ENCODE measurements at places on chromosomes 1 and 21.

DNA sequence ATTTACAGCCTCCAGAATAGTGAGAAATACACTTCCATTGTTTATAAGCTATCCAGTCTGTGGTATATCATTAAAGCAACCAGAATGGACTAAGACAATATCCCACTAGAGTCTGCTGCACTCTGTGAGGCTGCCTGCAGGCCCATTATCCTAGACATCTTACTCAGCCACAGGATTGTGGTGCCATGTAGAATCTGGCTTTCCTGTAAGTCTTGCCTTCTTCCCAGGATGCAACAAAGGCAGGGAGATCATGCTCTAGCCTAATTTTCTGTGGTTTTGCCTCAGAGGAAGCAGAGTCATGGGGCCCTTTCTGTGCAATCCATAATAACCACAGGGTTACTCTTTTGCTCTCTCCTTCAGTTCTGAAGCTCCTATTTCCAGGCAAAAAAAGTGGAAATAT lies 299.1 kb upstream of the DEPDC1 start:
- no peak for DNase-seq

GRCh38 chr1:117584181-117584580 lies 21.7 kb upstream of the TENT5C start:
- DNase-seq: no peak

DNA sequence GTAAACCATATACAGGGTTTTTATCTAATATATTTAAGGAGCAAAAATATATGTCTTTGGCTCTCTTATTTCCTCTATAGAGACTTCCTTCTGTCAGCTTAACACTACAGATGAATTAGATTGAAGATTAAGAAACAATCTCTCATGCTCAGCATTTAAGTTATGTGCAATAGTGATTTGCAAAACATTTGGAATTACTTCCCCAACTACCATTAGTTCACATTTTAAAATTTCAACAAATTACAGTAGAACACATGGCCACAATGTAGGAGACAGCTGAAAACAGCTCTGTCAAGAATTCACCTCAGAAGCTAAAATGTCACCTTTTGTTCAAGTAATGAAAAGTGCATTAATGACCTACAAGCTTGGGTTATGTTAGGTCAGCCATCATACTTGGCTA lies 177.9 kb downstream of the EIF4G3 start:
- no peak for DNase-seq

- DNase-seq: peak; percentile 99
Measured at GRCh38 chr1:40257688-40258444, at the start of gene ZMPSTE24. ZMPSTE24 (plus strand) TSS chr1:40258236; CDS start chr1:40258272, 36 bp downstream.

GRCh38 chr21:38054334-38054733 lies 138.1 kb upstream of the KCNJ6 start:
- no peak for DNase-seq

DNA sequence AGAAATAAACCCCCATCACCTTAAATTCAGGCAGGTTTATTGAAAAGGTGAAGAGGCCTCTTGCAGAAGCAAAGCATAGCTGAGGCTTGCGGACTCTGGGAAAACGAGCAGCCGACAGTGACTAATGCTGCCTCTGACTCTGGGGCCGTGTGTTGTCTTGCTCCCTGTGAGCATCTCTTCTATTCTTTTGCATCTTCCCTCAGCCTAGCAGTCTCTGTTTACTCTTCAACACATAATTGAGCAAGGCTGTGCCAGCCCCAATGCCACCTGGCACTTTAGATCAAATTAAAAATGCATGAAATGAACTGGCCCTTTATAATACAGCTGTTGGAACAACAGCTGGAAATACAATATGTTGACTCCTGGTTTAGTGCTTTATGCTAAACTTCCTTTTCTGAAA lies 18.4 kb upstream of the REG4 start:
- DNase-seq: no peak

DNA sequence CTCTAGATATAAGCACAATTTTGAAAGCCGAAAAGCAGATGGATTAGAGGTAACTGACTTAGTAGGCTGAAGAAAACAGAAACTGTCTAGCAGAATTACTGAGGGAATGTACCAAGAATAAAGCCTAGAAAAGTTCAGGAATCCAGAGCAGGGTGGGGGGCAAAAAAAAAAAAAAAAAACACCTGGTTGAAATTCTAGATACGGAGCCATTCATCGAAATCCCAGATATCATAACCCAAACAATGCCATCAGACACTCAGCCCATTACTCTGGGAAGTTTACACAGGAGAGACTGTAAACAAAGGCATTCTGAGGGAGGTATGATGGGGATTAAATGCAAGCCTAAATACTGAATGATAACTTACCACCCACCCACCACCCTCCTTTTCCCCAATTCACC lies 45.6 kb downstream of the ENAH start:
- DNase-seq: no peak

GRCh38 chr1:33438364-33439160 lies 7.7 kb upstream of the PHC2 start:
- no peak for DNase-seq

GRCh38 chr1:186409091-186409490 lies 33.5 kb downstream of the ODR4 start:
- DNase-seq: no peak

DNA sequence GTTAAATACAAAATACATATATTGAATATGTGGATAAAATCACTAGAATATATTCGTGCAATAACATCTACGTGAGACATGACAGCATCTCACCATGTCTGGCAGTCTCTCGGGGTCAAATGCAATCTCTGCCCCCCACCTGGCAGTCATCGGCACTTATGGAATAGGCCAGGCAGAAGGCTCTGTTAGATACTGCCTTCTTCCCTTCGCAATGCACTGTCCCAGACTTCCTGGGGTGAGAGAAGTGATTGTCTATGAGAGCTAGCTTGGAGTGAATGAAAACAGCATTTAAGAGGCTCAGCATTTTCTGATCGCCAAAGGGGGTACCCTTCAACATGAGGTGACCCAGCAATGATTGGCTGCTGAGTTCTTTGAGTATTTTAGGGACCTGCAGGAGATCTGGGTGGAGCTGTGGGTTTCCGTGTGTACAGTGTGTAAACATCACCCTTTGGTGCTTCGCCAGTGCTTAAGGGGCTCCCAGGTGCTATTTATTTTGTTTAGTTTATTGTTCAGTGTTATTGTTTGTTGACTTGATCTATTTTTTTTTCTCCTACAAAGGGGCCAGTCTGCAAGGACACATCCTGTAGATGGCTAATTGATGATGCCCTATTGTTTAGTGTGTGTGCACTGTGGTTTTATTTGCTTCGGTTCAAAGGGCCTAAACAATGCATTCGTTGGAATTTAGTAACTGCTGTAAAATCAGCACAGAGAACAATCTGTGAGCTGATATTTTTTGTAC lies 10.2 kb downstream of the ERG start:
- DNase-seq: no peak

DNA sequence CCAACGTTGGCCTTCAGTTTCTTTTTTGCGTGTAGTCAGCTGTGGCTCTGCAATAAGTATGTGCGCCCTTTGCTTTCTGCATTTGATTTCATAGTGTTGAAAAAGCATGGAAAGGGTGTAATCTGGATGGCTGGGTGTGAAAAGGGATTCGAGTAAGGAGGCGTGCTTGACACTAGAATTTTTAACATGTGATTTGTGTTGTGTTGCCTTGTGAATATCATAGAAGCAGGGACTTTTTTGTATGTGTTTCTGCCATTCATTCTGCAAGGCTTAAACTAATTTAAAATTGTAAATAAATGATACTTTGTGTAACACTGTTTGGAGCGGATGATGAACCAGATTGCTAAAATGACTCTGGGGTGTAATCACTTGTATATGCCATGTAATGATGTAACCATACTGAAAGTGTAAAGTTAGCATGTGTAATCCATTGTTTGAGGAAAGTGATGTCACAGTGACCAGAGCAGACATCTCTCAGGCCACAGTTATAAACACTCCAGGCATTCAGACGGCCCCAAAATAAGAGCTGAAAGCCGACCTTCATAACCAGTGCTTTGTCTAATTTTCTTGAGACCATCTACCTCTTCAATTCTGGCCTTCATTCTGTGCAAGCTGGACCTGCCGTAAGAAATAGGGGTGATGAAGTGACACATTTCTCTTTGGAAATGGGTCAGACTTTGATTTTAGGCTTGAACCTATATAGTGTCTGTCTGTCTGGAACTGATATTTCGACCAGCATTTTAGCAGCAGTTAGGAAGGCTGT lies 618 bp downstream of the SH3BGR start:
- no peak for DNase-seq

DNA sequence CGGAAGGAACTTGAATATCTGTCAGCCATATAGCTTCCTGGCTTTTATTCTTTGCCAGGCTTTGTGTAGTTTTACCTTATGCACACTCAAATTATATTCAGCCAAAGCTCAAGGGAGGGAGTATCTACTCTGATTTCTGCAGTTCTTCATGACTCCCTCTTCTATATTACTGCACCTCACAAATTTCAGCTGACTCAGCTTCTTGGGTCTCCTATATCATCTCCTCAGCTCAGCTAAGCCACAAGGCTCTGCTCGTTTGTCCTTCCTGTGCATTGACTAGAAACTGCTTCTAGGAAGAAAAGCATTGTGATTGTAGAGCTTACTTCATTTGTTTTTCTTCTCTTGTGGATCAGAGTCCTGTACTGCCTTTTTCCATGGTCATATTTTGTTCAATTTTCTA lies 37.4 kb downstream of the BTBD8 start:
- DNase-seq: no peak

- no peak for DNase-seq
Measured at GRCh38 chr1:214453109-214453722, 98.2 kb downstream of the PTPN14 start.

- DNase-seq: no peak
Measured at GRCh38 chr1:31467005-31467674, 54.1 kb downstream of the SERINC2 start.

- DNase-seq: no peak
Measured at GRCh38 chr1:232610192-232610901, 19.6 kb downstream of the SIPA1L2 start.

DNA sequence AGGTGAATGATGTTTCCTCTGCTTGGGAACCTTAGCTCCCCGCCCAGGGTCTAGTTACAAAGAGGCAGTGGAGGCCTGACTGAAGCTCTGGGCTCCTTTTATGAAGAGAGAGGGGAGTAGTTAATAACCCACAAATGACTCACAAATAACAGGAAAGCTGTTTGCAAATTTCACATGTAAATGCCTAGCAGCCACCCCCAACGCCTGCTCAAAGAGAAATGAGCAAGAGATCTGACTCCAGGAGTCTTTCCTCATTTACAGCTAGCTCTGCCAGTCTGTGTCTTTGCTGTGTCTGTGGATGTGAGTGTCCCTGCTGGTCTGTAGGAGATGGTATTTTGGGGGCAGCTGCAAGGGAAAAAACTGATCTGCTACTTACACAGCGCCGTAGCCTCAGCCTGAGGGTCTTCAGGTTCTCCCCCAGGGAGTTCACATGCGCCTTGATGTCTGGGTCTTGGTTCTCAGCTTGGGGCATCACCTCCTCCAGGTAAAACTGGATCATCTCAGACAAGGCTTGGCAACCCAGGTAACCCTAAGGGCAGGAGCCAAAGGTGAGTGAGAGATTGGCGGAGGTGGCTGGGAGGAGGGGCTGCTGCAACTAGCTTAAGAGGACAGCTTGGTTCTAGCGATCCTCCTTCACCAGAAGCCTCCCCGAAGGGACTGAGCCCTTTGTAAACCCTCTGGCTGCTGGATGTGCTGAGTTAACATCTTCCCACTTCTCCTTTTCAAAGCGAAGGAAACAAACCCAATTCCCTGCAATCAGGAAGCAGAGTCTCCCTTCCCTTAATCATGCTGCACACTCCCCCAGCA lies at the start of gene IL19:
Gene IL19 (plus strand): TSS at position 243 of the 807 bp plus-strand sequence. CDS start 65,890 bp downstream, outside the sequence.
- no peak for DNase-seq

DNA sequence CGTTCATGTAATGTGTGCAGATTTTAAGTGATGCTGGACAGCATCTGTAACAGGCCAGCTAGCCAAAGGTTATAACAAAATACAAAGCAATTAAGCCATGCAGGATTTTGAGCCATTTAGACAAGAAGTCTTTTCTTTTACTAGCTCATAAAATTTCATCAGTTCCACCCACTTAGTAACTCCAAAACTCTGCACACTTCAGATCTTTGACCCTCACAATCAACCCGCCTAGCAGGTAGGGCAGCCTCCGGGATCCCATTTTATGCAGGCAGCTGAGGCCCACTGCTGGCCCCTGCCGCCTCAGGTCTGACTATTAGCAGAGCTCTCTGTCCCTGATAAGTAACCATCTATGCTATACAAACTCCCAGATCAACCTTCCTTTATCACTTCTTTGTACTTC lies 9.2 kb downstream of the LBR start:
- DNase-seq: no peak

GRCh38 chr1:204094313-204094729 lies 21.4 kb downstream of the SOX13 start:
- DNase-seq: no peak

GRCh38 chr21:29302359-29302875 lies 3.7 kb downstream of the BACH1 start:
- no peak for DNase-seq

DNA sequence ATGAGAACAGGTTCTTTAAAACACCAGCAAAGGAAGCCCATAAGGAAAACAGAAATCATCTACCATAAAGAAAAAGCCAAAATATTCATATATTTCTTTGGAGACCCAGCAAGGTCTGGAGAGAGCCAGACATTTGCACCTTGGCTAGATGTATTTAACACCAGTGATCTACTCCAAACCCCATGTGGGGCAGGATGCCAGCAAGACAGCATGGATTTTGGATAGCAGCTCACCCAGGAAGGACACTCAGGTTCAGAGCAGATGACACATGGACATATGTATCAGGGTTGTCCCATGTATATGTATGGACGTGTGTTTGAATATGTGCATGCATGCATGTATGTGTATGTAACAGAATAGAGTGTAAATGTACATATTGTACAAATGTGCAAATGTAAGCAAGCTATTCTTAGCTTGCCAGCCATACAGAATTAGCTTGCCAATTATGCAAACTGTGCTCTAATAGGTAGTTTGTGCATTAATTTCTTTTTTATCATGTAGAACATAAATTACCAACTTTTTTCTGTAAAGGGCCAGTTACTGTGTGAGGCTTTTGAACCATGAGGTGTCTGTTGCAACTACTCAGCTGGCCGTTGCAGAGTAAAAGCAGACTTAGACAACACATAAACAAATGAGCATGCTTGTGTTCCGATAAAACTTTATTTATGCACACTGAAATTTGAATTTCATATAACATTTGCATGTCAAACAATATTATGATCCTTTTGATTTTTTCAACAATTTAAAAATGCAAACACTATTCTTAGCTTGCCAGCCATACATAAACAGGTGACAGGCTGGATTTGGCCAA lies 73.5 kb upstream of the KAZN start:
- no peak for DNase-seq

DNA sequence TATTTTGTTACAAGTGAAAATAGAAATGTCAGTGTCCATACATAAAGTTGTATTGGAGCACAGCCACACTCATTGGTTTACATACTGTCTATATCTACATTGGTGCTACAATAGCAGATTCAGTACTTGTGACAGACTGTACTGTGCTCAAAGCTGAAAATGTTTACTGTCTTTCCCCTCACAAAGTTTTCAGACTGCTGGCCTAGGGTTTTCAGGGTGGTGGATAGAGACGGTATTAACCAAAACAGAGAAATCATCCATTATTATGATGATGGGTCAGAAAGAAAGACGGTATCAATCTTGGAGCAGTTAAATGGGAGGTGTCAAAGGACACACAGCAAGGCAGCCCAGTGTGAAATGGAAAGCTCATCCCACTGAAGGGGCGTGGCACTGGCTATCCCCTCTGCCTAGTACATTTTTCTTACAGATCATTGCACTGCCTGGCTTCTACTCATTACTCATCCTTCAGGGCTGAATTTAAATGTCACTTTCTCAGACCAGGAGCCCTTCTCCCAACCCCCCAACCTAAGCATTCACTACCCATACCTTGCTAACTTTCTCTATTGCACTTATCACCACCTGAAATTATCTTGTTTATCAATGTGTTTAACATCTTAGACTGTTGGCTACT lies 10.2 kb downstream of the JAK1 start:
- no peak for DNase-seq
